ENCODE measurements at places on chromosomes 12 and 14. TPM values are rescaled to one million over a fixed set of nuclear protein-coding genes. Genes with fewer than 3 reads are reported as not detected.

The CIDEB gene
- 22.6 TPM for total RNA-seq

The KLHL33 gene
- total RNA-seq, result 0.12 TPM

The TOMM20L gene
- total RNA-seq, result not detected

The CD4 gene
- total RNA-seq, result 290 TPM

The CARMIL3 gene
- total RNA-seq, result 0.75 TPM

The SLC5A8 gene
- total RNA-seq, result not detected

The ENDOU gene
- total RNA-seq, result not detected

Measured in activated CD4-positive, alpha-beta memory T cell treated with anti-CD3 and anti-CD28 coated beads for 36 hours (primary cell).